Activated CD4-positive, CD25-positive, alpha-beta regulatory T cell treated with anti-CD3 and anti-CD28 coated beads, Interleukin-2, amount 50 U/mL, for 72 hours (primary cell): ENCODE measurements at places on chromosomes 2 and 18.

DNA sequence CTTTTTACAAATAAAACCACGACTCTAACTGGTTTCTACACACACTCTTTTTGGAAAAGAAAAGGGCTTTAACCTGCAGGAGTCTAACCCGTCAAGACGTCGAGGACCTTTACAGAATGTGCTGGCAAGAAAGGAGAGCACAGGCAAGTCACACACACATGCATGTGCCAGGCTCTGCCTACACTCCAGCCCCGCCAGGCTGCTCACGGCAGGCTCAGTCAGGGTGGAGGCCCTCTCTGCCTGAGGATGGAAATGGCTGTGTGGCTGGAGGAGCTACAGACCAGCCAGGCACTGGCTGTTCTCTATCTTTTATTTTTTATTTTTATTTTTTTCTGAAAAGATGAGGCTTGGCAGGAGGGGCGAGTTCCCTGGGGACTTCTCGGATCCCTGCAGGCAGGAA lies 10.2 kb downstream of the SIX3 start:
- no peak for DNase-seq

- no peak for DNase-seq
Observed at GRCh38 chr18:79814373-79814772, 16.6 kb downstream of the KCNG2 start.

- no peak for DNase-seq
Observed at GRCh38 chr2:120602251-120602650, 133.4 kb upstream of the GLI2 start.

DNA sequence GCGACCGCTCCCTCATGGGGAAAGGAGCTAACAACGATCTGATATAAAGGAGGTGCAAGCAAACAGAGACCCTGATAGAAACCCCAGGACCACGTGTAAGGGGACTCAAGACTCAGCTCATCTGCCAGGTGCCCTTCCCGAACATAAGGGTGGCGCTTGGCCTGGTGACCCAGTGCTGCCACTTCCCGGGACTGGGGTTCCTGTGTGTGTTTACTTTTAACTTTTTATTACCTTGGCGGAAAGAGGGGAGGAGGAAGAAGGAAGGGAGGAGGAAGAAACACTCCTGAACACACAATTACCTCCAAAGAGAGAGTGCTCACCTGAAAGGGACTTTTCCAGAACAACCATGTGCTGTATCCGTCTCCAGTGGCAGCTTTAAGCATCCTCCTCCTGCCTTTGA lies 56.5 kb upstream of the EDAR start:
- peak; percentile 12 for DNase-seq

DNA sequence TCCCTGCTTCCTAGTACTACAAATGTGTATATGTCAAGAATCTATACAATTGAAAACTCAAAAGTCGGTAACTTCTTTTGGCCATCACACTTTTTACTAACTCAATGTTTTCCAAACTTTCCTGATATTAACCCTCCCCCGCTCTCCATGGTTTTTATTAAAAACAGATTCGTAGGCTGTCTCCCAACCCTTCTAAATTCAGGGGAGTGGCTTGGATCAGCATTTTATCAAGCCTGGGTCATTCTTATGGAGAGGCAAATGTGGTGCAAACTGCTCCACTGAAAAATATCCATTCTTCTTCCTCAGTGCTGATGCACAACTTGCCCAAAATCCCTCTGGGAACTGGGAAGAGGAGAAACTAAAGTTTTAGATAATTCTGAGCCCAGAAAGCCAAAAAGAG lies 134.2 kb downstream of the RIF1 start:
- no peak for DNase-seq

- DNase-seq = no peak
Observed at GRCh38 chr2:237192881-237193280, 107.2 kb downstream of the COPS8 start.

- no peak for DNase-seq
Observed at GRCh38 chr2:223601018-223601417, 1.1 kb downstream of the SCG2 start.

GRCh38 chr2:62363166-62363565 lies 142.8 kb downstream of the TMEM17 start:
- no peak for DNase-seq

DNA sequence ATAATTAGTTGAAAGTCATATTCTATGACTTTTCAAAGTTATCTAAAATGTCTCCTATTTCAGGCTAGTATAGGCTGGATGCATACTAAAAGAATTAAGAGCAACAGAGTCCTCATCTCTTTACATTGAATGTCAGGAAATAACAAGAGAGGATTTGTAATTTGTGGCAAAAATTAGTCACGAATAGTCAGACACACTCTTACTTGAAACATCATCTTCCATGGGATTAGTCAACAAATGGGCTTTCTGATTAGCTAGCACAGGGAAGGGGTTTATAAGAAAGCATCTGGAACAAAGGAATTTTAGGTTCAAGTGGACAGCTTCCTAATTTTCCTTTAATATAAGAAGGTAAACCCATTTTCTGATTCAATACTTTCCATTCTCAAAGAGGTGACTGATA lies 330.3 kb upstream of the MEX3C start:
- DNase-seq = no peak

- no peak for DNase-seq
Observed at GRCh38 chr2:154381931-154382794, 316.3 kb upstream of the KCNJ3 start.
